ENCODE measurements at places on chromosomes 2 and 18.

- peak; percentile 41 for DNase-seq
Measured at GRCh38 chr18:14945984-14946383, 198.0 kb downstream of the ANKRD30B start.

GRCh38 chr2:105344704-105345345 is 7.5 kb downstream of the C2orf49 start:
- DNase-seq = no peak

- peak; percentile 15 for DNase-seq
Measured at GRCh38 chr2:72859831-72860262, 27.4 kb upstream of the SPR start.

- no peak for DNase-seq
Measured at GRCh38 chr2:27264253-27264752, 1.5 kb upstream of the SLC30A3 start.

DNA sequence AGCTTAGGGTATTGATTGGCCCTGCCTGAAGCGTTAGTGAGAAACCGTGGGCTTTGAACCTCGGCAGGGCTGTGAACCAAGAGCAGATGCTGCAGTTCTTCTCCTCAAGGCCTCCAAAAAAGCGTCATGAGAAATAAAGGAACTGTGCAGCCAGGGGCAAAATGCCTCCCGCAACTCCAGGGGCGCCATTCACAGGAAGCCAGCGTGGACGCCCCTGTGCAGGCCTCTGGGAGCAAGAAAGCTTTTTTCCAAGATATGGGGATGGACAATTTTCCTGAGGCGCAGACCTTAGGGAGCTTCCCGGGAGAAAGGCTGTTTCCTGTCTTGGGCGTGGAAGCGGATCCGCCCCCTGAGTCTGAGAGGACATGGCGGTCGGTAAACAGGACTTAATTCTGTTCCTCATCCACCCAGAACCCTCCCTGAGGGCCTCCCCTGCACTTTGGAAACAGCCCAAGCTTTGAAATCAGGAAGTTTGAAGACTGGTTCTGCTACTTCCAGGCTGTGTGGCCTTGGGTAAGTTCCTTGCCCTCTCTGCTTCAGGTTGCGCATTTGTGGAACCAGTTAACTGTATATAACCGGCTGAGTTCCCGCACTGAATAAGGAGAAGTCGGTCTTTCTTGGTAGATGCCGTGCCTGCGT is 29.6 kb upstream of the CABLES1 start:
- no peak for DNase-seq

- DNase-seq = no peak
Measured at GRCh38 chr2:144030791-144031190, 489.1 kb downstream of the ZEB2 start.
